ENCODE measurements at places on chromosomes 4 and X.

- no peak for DNase-seq
Observed at GRCh38 chr4:108169664-108170063, 932 bp upstream of the LEF1 start.

DNA sequence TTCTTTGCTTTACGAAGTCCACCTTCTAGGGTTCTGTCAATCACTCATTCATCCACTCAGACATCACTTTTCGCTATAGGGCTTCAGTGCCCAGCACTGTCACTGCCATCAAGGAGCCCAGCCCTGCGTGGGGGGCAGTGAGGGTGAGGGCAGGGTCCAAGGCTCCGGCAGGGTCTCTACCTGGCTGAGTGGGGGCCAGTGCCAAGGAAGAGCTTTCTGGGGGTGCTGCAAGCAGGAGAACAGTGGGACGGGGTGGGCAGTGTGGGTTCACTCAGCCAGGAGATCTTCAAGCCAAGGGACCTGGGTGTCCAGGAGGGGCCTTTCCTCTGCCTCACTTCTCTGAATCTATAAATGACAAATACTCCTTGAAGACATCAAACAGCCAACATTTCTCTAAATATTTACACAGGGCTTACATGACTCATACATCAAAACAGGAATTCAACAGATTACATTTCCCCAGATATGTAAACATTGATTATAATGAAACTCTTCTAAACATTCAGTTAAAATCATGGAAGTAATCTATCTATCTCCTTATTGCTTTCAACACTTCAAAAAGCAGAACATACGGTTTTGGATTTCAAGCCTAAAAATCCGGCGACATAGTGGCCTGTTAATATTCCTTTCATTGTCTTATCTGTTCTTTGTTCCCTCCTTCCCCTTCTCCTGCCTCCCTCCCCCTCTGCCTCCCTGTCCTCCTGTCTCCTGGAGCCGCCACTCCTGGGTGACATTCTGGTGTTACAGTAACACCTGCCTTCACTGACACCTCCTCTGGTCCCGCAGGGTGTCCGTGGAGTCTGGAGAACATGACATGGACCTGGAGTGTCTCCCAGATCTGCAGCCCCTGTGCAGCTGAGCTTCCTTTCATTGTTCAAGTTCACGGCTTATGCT lies 94.4 kb upstream of the ADRA2C start:
- no peak for DNase-seq

GRCh38 chrX:96389281-96390047 lies 295.2 kb upstream of the DIAPH2 start:
- no peak for DNase-seq

- no peak for DNase-seq
Observed at GRCh38 chr4:114349543-114350175, 248.9 kb upstream of the UGT8 start.

DNA sequence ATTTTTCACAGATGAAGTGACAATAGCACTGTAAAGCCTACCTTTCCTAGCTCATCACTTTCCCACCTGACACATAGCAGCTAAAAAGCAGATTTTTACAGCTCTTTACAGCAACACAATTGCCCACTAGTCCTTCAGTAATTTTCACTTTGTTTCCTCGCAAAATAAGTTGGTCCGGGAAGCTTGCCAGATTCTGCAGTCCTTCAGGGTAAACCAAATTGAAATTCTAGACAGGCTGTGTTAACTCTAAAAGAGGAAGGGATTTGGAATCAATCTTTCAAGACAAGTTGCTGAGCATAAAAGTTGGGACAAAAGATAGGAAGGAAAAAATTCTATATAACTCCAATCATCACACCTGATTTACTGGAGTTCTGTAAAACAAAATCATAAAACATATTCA lies 8.7 kb downstream of the C1QTNF7 start:
- DNase-seq: no peak
